ENCODE measurements at places on chromosomes 5 and 9.

- no peaks in the 10 kb centered on the region for H3K27me3 ChIP-seq
- H3K4me3 ChIP-seq: no peak overlapping the region
- H3K4me1 ChIP-seq: no peaks in the 10 kb centered on the region
- DNase-seq: no peak
- no peaks in the 10 kb centered on the region for H3K36me3 ChIP-seq
- no peak overlapping the region for H3K27ac ChIP-seq
Measured at GRCh38 chr5:169226895-169227294, 74.0 kb downstream of the SLIT3 start.

GRCh38 chr9:99478469-99479027 lies 256.5 kb downstream of the SEC61B start:
- H3K4me1 ChIP-seq: no peaks in the 10 kb centered on the region
- peaks cover 21% of the 10 kb centered on the region for H3K27me3 ChIP-seq
- no peak overlapping the region for H3K4me3 ChIP-seq
- H3K27ac ChIP-seq: no peak overlapping the region
- peak; percentile 23 for DNase-seq

GRCh38 chr9:134403682-134404301 lies 77.5 kb downstream of the RXRA start:
- no peaks in the 10 kb centered on the region for H3K36me3 ChIP-seq
- peaks cover 25% of the 10 kb centered on the region for H3K4me1 ChIP-seq
- H3K27me3 ChIP-seq: peaks cover 12% of the 10 kb centered on the region
- peak; percentile 69 for DNase-seq

DNA sequence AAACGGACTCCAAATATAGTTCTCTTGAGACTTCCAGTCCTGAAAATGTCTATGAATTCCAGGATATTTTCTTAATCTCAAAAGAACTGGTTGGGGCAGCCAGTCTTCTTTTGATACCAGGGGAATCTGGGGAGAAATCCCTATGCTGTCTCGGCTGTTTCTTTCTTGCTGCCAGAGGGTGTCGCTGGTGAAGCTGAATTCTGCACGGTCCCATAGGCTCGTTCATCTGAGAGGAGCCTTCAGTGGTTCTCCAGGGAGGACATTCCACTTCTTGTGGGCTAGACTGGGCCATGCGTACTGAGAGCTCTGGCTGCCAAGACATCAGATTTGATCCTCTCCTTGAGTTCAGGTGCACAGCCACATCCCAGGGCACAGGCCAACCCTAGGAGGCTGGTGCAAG lies 155.0 kb upstream of the CLINT1 start:
- no peaks in the 10 kb centered on the region for H3K4me1 ChIP-seq
- no peak overlapping the region for H3K27ac ChIP-seq
- no peak for DNase-seq
- no peak overlapping the region for H3K4me3 ChIP-seq
- peaks cover 15% of the 10 kb centered on the region for H3K27me3 ChIP-seq

DNA sequence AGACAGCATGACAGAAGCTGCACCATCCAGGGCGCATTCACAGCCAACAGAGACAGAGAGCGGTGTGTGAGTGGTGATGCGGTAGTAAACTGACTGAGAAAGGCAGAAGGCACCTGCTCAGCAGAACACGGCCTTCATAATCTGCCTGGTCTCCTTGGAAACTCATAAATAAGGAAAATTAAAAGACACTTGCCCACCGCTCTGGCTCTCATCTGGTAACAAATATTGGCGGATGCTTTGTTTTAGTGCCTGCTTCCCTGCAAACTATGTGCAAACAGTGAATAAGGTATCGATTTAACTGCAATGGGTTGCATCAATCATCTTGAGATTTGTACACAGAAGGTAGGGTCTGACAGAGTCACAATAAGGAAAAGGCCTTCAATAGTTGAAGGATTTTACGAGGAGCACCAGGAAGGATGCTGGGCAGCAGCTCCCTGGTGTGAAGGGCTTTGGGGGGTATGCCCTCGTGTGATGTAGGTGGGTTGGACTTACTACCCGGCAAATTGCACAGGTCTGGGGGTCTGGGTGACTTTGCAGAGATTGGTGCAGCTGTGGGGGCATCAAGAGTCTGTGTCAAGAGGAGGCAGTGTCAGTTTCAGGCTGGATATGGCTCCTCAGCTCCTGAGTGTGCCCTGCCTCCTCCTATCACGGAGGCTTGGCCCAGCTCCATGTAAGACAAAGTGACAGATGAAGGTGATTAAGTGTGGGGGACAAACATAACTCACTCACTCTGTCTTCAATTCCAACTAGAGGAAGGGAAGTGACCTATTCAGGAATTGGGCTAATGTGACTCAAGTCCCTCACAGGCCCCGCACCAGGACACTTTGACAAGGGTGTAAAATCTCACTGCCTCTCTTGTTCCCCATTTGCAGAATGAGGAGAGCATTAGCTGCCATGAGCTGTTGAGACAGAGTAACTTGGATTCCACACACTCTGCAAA lies 166.7 kb downstream of the ICE1 start:
- no peak overlapping the region for H3K27ac ChIP-seq
- H3K36me3 ChIP-seq: no peaks in the 10 kb centered on the region
- no peak overlapping the region for H3K4me3 ChIP-seq
- no peaks in the 10 kb centered on the region for H3K4me1 ChIP-seq
- no peak for DNase-seq

- no peaks in the 10 kb centered on the region for H3K4me1 ChIP-seq
- no peak overlapping the region for H3K27ac ChIP-seq
- no peaks in the 10 kb centered on the region for H3K36me3 ChIP-seq
- H3K4me3 ChIP-seq: no peak overlapping the region
- no peak for DNase-seq
Measured at GRCh38 chr5:138636398-138636944, 61.3 kb upstream of the HSPA9 start.

DNA sequence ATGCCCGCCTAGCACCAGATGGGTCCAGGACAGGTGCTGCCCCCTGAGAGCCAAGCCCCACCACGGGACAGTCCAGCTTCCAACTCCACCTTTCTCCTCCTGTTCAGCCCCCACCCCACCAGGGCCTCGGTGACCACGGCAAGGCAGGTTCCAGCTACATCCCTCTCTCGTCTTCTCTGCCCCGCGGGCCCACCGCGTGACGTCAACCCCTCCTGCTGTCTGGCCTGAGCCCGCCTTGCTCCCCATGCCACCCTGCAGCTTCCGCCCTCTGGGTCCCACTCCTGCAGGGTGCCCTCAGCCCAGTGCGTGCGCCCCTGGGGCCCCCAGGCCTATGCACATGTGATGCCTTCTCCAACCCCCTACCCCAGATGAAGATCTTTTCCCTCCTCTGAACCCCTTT lies 6.8 kb downstream of the GFPT2 start:
- DNase-seq: no peak
- H3K4me3 ChIP-seq: no peak overlapping the region
- H3K27ac ChIP-seq: no peak overlapping the region
- no peaks in the 10 kb centered on the region for H3K4me1 ChIP-seq

- no peak overlapping the region for H3K27ac ChIP-seq
- H3K27me3 ChIP-seq: peaks cover 37% of the 10 kb centered on the region
- H3K4me1 ChIP-seq: no peaks in the 10 kb centered on the region
- no peak overlapping the region for H3K4me3 ChIP-seq
Measured at GRCh38 chr5:59259237-59259636, 634.3 kb downstream of the PDE4D start.

GRCh38 chr9:91144769-91145168 lies 216.9 kb downstream of the AUH start:
- H3K4me1 ChIP-seq: peaks cover 65% of the 10 kb centered on the region
- H3K36me3 ChIP-seq: peaks cover 63% of the 10 kb centered on the region
- H3K27me3 ChIP-seq: no peaks in the 10 kb centered on the region
- no peak for DNase-seq

GRCh38 chr5:181215997-181216989 lies 6.8 kb upstream of the TRIM41 start:
- H3K4me3 ChIP-seq: peak overlapping the region; percentile 89
- peaks cover 30% of the 10 kb centered on the region for H3K4me1 ChIP-seq
- peaks cover 1% of the 10 kb centered on the region for H3K36me3 ChIP-seq
- peaks cover 5% of the 10 kb centered on the region for H3K27me3 ChIP-seq
- peak overlapping the region; percentile 71 for H3K27ac ChIP-seq
- peak; percentile 82 for DNase-seq

DNA sequence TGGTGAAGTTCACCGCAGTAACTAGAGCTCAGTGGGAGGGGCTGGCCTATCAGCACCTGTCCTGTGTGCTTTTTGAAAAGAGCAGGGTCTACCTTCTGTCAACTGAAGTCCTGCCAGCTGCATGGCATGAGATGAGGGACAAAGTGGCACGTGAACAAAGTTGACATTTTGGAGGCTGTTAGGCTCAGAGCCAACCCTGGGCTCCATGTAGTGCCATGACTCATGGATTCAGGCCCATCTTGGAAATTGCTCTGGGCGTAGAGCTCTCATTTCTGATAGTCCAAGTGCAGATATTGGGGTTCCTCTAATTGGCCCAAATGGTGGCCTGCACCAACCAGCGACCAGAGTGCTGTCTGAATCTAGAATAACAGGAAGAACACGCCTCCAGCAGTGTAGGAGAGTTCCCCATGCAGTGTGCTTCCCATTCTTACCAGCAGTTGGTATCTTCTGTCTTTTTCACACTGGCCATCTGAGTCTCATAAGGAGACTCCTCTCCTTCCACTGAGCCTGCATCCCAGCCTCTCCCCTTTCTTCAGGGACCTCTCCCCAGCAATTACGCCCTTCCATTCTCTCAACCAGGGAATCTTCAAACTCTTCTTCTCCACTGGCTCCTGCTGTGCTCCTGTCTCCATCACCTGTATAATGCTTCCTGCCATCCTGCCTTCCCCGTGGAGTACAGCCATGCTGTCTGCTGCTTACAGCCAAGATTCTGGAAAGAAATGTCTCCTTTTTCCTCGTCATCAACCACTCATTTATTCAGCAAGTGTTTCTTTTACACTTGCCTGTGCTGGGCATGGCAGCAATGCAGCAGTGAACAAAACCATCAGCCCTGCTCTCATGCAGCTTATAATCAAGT lies 30.4 kb downstream of the IRF1 start:
- H3K27me3 ChIP-seq: no peaks in the 10 kb centered on the region
- DNase-seq: no peak
- peak overlapping the region; percentile 99 for H3K27ac ChIP-seq
- H3K4me1 ChIP-seq: peaks cover 88% of the 10 kb centered on the region
- H3K36me3 ChIP-seq: peaks cover 26% of the 10 kb centered on the region
- H3K4me3 ChIP-seq: peak overlapping the region; percentile 3

- H3K27ac ChIP-seq: no peak overlapping the region
- no peak for DNase-seq
- H3K36me3 ChIP-seq: peaks cover 58% of the 10 kb centered on the region
- no peaks in the 10 kb centered on the region for H3K4me1 ChIP-seq
- no peaks in the 10 kb centered on the region for H3K27me3 ChIP-seq
Measured at GRCh38 chr5:146116361-146116760, 11.0 kb upstream of the PLAC8L1 start.

- no peak for DNase-seq
- no peak overlapping the region for H3K27ac ChIP-seq
- no peaks in the 10 kb centered on the region for H3K27me3 ChIP-seq
- H3K4me1 ChIP-seq: no peaks in the 10 kb centered on the region
Measured at GRCh38 chr5:8949908-8950307, 596.0 kb downstream of the SEMA5A start.

- H3K27me3 ChIP-seq: no peaks in the 10 kb centered on the region
- peak; percentile 84 for DNase-seq
- no peaks in the 10 kb centered on the region for H3K36me3 ChIP-seq
- H3K4me3 ChIP-seq: peak overlapping the region; percentile 63
- peak overlapping the region; percentile 83 for H3K27ac ChIP-seq
Measured at GRCh38 chr9:136107155-136107952, 11.3 kb downstream of the TMEM250 start.

DNA sequence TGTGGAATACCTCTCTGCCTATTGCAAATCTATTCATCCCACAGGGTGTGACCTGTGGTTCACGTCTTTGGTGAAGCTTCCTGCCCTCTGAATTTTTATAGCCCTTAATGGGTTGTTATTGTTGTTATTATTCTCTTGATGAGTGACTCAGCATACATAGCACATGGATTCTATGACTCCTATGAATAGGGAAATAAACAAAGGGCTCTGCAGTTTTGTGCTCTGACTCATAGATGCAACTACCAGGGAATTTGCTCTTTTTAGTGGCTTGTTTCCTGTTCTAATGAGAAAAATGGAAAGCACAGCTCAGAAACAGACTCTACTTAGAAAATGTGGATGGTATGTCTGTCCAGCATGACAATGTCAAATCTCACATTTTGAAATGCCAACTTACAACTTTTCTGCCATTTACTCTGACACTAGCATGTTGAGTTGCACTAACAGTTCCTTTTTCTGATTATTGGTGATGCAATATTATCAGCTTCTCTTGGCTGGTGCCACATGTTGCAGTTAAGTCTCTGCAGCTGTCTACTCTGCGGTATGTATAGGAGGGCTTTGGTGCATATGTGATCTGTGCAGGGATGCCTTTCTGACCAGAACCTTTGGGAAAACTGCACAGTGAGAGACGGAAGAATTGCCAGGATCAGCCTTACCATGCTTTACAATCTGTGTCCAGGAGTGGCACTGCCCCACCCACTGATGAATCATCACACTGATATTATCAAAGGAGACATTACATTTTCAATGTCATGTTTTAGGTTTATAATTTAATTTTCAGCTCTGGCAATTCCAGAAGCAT lies 996.4 kb upstream of the WWC1 start:
- H3K4me1 ChIP-seq: no peaks in the 10 kb centered on the region
- H3K4me3 ChIP-seq: no peak overlapping the region
- no peak overlapping the region for H3K27ac ChIP-seq

GRCh38 chr5:159814805-159815585 lies 101.3 kb upstream of the ADRA1B start:
- no peak overlapping the region for H3K4me3 ChIP-seq
- no peak for DNase-seq
- H3K4me1 ChIP-seq: no peaks in the 10 kb centered on the region
- H3K36me3 ChIP-seq: no peaks in the 10 kb centered on the region
- peaks cover 2% of the 10 kb centered on the region for H3K27me3 ChIP-seq

DNA sequence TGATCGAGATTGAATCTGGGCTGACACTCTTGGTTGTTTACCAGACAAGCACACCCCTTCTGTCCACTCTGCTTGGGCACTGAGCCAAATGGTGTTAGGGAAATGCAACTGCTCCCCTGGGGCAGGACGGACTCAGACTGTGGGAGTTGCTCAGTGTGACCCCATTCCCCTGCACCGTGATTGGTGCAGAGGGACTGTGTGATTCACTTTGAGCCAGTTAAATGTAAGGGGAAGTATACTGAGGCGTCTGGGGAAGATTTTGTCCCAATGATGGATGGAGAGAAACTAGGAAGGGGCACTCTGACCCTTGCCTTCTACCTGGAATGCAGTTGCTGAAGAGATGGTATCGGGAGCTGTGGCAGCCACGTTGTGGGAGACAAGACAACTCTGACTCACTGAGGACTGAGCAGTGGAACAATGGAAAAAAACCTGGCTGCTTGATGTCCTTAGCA lies 196.0 kb upstream of the ANKRD55 start:
- peaks cover 2% of the 10 kb centered on the region for H3K4me1 ChIP-seq
- H3K4me3 ChIP-seq: no peak overlapping the region
- no peaks in the 10 kb centered on the region for H3K27me3 ChIP-seq
- no peak overlapping the region for H3K27ac ChIP-seq

- no peaks in the 10 kb centered on the region for H3K4me1 ChIP-seq
- DNase-seq: no peak
- no peaks in the 10 kb centered on the region for H3K36me3 ChIP-seq
- H3K27ac ChIP-seq: no peak overlapping the region
Measured at GRCh38 chr9:71403106-71403505, 281.7 kb upstream of the TRPM3 start.
